AG04450 (cell line): ENCODE measurements at places on chromosomes 2 and 18.

DNA sequence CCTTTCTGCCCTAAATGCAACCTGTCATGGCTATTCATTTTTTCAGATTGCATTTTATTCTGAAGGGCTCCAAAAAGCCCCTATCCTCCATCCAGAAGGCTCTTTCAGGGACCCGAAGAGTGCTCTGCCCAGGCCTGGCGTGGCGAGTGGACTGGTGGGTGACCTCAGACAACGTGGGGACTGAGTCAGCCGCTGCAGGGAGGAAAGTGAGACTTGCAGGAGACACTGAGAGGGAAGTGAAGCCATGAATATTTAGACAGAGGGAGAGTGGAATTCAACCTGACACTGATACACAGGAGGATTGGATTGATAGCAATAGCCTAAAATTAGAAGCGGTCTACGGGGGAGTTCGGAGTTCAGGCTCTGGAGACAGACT, 63.6 kb upstream of the SIX2 start:
- DNase-seq, result no peak

GRCh38 chr2:119838179-119838578, 78.5 kb downstream of the PTPN4 start:
- no peak for DNase-seq

DNA sequence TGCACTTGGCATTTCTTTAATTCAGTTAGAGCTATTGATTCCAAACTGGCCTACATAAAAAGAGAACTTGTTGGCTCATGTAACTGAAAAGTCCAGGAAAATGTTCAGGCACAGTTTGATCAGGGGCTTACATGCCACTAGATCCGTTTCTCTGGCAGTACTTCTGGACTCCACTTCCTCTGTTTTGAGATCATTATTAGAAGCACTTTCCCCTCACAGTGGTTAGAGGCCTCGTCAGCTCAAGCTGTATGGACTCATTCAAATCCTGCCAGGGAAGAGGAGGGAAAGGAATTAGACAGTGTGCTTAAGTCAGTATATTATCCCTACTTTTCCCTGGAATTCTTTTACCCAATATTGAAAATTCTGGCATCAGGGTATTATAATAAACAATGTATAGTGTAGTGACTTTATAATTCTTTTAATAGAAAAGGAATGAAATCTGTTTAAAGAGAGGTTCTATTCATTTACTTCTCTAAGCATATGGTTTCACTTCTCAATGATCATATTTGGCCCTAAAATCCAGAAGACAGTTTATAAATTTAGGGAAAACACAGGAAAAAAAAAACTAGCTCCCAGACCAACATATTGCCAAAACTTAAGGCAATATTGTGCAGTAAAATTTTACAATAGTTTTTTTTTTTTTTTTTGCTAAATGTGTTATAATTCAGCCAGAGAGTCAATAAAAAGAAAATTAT, 92.0 kb downstream of the ARMC9 start:
- DNase-seq, result no peak

DNA sequence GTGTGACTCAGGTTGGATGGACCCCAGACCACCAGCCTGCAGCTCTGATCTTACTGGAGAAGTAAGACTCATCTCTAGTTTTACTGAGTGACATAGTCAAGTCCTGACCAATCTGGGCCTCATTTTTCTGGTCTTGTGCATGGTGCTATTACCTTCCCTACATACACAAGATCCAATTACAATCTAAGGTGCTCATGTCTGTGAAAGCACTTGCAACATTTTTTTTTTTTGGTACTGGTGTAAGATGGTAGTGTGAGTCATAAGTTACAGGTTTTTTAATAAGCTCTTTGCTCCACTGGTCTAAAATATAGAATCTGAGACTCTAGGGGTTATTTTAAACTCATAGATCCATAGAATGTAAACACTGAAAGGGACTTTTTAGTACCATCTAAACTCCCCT, 117.3 kb upstream of the EFEMP1 start:
- no peak for DNase-seq

- DNase-seq, result peak; percentile 15
Observed at GRCh38 chr18:23918395-23919032, 96.0 kb upstream of the TTC39C start.

DNA sequence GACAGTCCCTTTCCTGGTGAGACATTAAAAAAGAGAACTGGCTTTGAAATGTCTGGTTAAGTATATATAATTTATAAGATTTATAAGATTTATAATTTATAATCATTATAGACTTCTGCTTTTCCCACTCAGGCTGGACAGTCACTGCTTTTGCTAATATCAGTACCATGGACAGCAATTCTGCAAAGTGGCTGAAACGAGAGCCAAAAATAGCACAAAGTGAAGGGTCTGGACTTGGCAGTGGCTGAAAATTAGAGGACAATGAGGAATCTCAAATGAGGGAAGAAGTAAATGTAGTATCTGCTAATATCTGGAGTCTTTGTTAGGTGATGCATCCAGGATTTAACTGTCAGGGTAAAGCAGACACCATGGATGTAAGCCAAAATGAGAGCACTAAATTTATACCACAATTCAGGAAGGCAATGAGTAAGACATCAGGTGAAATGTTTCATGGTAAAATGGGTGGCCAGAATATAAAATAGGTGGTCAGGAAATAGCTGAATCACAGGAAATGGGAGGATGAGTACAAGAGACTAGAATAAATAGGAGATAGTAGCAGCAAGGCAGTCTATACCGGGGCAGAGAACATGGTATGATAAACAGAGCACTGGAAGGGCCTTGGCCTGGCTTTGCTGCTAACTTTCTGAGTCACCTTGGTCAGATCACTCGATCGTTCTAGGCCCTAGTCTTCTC, 39.6 kb upstream of the BOD1L2 start:
- DNase-seq, result peak; percentile 2
